ENCODE measurements at places on chromosomes 16 and 17.

- DNase-seq = no peak
Measured at GRCh38 chr17:77886387-77886728, 72.1 kb upstream of the TNRC6C start.

GRCh38 chr16:86638642-86639041 lies 60.3 kb downstream of the FOXL1 start:
- DNase-seq = no peak

DNA sequence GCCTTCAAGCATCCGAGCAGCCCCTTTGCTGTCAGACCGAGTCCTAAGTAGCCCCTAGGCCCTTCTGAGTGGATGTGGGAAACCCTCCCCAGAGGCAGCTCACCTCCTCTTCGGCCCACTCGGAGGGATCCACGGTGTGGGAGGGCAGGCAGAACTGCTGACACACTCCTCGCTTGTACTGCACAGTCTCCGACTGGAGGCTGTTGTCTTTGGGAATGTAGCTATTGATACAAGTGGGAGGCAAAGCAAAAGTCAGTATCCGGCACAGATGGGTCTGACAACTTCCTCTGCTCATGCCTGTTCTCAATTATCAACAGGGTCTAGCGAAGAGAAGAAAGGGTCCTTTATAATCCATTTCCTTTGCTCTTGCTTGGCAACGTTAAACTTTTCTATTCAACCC lies 25.9 kb upstream of the FOXJ1 start:
- DNase-seq = no peak

DNA sequence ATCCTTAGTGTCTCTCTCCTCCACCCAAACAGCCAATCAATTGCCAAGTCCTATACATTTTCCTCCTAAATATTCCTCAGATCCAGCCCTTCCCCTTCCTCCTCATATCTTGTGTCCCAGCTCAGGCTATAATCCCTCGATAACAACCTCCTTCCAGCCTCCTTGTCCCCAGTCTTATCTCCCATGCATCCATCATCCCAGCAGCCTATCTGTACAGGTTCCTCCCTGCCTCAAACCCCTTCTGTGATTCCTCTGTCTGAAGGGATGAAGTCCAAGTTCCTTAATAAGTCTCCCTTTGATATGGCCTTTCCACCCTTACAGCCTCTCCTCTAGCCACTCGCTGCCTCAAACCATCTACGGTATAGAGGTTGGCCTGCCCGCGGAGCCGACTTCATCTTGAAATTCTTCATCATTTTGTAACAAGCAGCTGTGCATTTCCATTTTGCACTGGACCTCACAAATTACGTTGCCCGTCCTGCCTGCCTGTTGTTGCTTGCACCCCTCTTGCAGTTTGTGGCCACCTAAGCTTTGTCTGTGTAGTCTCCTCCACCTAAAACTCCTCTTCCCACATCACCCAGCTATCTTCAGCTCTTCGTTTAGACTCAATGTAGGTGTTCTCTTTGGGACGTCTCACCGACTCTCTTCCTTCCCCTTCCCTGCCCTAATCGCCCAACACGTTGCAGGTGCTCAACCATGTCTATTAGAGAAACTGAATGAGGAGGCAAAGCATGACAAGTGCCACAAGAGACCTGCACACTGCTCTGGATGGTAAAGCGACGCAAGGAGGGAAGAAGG lies 786 bp upstream of the CDK5RAP3 start:
- no peak for DNase-seq

- no peak for DNase-seq
Measured at GRCh38 chr17:40530531-40530994, 29.1 kb upstream of the TNS4 start.

DNA sequence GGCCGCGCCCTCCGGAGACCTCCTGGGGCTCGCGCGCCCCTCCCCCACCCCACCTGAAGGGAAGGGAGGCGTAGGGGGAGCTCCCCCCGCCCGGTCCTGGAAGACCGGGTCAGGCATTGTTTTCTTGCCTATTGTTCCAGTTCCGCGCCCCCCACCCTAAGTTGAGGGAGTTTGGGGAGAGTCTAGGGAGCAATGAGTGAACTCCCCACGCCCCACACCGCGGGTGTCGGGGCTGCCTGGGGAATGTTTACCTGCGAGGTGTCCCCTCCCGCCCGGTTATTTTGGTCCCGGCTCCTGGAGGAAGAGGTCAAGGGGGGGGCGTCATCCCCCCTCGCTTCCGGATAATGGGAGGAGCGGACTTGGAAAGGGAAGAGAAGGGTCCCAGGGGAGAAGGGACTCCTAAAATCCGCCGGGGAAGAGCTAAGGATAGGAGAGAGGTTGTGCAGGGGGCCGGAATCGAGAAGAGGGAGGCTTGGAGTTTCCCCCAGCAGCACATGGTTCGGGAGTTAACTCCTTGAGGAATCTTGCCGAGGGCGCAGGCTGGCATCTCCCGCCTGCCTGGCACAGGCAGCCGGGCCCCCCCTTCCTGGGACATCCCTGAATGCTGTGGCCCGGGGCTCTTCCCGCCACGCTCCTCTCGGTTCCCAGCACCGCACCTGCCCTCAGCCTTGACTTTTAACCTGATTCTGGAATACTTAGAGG lies 881 bp downstream of the MLLT6 start:
- no peak for DNase-seq

DNA sequence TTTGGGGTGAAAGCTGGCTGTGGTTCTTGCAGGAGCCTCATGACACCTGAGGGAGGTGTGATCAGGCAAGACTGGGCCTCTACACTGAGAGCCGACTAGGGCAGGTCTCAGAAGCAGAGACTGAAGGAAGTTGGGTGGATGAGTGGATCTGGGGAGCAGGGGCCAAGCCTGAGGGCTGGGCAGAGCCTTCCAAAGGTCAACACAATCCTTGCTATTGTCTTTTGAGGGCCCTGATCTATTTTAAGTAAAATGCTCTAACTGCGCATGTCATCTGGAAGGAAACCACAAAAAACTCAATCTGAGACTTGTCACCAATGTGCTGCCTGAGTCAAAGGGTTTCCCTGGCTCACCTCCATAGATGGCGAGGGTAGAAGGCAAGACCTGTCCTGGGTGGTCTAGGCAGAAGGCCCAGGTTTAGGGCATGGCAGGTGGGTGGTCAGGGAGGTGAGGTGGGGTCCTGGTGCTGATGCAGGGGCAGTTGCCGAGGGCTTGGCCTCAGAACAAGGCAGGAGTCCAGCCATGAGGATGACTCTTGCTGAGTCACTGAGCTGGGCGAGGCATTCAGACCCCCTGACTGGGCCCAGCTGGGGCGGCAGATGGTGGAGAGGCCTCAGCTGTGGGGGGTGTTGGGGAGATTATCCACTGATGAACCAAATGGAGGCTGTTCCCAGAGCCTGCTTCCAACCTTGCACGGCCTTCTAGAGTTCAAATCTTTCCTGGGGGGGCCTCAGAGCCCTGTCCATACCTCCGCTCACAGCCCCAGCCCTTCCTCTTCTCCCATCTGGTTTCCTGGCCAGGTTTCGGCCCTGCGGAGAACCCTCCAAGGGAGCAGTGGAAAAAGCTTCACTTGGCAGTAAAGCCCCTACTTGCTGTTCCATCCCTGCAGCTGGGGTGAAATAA lies 5.1 kb downstream of the MVP start:
- peak; percentile 80 for DNase-seq

- DNase-seq = no peak
Measured at GRCh38 chr16:3776316-3776715, 59.0 kb upstream of the TRAP1 start.

DNA sequence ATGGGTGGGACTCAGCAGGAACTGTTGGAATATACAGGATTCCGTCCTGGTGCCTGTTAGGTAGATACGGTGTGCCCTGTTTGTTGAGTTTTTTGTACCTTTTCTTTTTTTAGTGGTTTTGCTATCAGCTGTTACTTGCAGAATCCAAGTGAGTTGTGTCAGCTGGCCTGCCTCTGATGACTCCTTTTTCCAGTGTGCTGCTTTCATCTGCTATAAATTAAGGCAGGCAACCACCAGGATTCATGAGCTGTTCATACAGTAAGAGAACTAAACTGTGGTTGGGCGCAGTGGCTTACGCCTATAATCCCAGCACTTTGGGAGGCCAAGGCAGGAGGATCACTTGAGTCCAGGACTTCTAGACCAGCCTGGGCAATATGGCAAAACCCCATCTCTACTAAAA lies 79.9 kb downstream of the WNT3 start:
- no peak for DNase-seq

GRCh38 chr16:65934443-65934842 lies 432.0 kb upstream of the CDH5 start:
- no peak for DNase-seq

DNA sequence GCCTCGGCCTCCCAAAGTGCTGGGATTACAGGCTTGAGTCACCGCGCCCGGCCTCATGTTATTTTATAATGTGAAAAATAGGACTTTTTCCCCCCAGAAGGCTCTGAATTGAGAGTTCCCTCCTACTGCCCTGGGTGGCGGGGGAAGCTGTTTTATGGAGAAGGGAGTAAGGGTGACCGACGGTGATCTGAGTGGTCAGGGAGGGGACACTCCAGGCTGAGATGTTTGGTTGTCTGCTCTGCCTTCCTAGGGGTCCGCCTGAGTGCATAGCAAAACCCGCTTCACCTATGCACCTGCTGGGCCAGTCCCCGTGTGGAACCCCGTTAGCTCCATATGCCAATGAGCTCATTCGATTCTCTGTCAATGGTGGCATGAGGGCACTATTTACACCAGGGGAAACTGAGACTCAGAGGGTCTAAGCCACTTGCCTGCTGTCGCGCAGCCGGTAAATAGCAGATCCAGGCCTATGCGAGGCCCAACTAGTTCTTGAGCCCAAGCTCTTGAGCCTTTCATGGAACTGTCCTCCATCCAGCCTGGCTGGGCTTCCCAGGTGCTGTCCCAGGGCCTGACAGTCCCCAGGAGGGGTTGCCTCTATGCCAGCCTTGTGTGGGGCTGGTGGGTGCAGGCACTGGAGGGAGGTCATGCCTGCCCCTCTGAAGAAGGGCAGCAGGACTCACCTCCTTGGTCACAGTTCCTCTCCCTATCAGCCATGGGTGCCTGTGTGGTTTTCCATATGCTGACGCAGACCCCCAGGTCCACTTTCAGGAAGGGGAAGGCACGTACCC lies 1.7 kb upstream of the GJD3 start:
- peak; percentile 10 for DNase-seq

DNA sequence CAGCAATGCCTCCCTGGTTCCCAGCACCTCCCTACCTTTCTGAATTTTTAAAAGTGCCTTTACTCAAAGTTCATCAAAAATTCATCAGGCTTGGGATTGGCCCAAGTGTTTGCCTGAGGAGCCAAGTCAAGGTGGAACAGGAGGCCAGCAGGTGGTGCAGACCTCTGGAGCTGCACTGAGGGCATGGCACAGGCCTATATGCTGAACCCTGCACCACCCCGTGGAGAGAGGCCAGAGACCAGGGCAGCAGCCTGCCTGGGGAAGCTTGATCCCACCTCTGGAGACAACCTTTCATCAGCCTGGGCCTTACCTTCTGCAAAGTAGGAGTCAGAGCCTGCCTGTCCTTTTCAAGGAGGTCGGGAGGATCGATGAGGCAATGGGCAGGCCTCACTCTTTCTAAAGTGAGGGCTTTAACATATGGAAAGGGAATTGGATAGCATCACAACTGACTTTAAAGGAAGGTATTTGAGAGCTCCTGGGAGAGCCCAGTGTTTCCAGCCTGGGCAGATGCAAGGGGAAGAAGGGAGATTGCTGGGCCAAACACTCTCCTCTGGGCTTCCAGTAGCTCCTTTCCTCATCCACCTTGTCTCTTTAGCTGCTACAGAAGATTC lies 31.8 kb upstream of the TMEM132E start:
- no peak for DNase-seq

- no peak for DNase-seq
Measured at GRCh38 chr16:19003935-19004334, 20.2 kb downstream of the TMC7 start.

DNA sequence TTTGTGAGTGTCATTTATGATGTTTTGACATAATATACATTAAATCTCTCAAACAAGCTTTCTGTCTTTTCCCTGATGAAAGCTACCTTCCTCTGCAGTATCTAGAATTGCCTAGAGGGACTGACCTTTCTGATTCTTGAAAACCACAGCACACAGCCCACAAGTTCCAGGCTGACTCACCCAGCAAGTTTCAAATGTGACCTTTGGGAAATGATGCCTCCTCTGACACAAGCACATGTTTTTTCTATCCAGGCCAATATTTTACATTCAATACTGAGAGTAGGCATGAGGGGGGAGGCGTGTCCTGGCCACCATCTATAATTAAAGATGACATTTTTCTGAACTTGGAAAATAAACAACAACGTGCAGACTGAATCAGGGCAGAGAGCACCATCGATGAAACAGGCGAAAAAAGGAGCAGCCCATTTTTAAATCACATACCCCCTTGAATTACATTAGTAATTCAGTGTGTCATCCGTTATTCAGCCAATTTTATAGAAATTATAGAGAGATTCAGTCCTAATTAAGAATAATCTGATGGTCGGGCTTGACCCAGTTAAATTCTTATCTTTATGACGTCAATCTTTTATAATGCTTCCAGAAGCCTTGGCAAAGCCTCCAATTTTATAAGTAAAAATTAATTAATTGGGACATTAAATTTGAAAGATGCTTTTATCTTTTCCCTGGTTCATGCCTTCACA lies 292.6 kb upstream of the CDH11 start:
- DNase-seq = no peak

GRCh38 chr16:65249768-65250167 lies 127.9 kb upstream of the CDH11 start:
- DNase-seq = no peak

DNA sequence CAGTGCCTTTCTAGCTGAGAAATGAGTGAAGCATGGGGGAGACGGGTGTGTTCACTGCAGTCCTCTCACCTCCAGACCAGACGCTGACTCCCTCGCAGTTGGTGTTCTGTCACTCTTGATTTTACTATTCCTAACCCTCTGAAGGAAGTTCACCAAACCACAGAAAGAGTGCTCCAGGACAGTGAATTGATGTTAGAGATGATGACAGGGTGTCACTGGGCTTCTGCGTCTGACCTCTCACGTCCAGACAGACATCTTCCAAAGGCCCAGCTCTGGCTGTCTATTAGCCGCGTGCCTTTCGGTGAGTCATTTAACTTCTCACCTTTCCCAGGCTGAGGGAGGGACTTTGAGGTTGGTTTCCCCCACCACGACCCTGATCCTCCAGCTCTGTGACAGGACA lies 8.2 kb downstream of the CRAMP1 start:
- peak; percentile 66 for DNase-seq

DNA sequence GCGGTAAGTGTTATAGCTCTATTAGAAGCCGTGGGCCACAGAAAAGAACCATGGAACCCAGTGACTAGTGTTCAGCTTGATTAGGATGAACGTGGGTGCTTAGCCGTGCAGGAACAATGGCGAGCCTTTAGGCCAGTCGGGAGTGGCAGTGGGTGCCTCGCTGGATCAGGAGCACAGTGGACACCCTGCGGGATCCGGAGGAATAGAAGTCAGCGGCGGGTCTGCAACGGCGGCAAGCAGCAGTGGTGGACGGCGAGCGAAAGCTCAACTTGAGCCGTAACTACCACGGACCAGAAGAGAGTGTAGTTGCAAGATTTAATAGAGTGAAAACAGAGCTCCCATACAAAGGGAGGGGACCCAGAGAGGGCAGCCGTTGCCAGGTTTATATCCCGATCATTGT lies 37.3 kb upstream of the CDH15 start:
- DNase-seq = no peak

- no peak for DNase-seq
Measured at GRCh38 chr16:20791923-20792612, 14.2 kb downstream of the ERI2 start.

- no peak for DNase-seq
Measured at GRCh38 chr16:76474048-76474447, 196.8 kb downstream of the CNTNAP4 start.

- peak; percentile 14 for DNase-seq
Measured at GRCh38 chr17:70313086-70313852, 143.9 kb downstream of the KCNJ2 start.
